ENCODE measurements at places on chromosomes 16 and 17.

DNA sequence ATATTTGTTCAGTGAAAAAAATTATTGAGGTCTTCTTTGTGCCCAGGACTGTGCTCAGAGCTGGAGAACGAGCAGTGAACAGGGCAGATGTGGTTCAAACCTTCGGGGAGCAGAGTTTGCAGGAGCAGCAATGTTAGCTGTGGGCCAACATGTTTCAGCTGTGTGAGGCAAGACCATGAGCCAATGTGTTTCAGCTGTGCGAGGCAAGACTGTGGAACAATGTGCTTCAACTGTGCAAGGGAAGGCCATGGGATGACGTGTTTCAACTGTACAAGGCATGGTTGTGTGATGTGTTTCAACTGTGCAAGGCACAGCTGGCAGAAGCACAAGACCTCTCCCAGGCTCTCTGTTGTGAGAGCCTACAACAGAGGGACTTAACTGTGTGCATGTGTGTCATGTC is 35.2 kb upstream of the SDK2 start:
- DNase-seq = no peak

DNA sequence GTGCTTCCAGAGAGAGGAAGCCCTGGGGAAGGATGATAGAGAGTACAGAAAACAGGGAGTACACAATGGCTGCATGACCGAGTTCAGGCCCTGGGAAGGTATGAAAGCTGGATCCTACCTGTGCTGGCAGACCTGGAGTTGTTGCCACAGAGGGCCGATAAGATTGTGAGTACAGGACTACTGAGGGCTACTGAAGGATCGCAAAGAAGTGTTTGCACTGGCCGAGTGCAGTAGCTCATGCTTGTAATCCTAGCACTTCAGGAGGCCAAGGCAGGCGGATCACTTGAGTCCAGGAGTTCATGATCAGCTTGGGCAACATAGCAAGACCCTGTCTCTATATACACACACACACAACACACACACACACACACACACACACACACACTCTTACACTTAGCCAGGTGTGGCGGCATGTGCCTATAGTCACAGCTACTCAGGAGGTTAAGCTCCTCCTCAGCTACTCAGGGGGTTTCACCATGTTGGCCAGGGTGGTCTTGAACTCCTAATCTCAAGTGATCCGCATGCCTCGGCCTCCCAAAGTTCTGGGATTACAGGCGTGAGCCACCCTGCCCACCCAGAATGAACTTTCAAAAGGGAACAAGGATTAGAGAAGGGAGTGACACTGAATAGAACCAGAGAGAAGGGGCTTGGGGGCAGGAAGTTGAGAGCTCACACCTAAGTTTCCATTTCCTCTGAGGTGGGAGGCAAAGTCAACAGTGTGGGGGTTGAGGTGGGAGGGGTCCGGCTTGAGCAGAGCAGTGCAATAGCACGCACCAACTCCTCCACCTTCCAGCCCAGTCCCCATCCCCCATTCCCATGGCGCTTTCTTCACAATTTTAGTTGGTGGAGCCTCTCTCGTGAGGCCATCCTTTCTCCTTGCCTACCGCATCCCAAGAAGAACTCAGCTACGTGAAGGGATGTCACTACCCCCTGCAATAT is 7.5 kb downstream of the SCIMP start:
- no peak for DNase-seq

DNA sequence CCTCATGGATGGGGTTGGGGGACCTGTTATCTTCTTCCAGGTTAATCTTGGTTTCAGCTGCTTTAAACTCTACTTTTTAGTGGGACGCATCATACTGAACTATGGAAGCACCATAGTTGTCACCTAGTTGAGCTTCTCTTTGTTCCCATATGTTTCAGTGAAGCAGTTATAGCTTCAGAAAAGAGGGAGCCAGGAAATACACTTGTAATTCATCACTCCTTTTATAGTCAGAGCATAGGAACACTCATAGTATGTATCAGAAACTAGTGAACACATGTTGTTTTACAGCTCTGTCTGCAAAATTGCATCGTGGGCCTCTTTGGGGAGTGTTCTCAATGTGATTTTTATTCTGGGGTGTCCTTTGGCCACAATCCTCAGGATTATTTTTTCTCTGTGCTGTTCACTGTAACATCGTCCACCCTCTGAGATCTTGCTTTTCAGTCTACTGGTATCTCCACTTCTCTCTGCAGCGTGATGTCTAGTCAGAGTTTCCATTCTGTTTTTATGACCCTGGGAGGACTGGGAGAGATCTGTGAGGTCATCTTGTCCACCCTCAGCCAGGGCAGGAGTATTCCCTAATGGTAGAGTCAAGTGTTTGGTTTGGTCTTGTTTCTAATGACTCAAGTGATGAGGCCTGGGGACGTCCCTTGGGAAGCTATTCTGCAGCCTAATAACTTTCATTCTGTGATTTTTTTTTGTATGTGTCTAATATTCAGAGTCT is 585.4 kb downstream of the WWOX start:
- DNase-seq = no peak

DNA sequence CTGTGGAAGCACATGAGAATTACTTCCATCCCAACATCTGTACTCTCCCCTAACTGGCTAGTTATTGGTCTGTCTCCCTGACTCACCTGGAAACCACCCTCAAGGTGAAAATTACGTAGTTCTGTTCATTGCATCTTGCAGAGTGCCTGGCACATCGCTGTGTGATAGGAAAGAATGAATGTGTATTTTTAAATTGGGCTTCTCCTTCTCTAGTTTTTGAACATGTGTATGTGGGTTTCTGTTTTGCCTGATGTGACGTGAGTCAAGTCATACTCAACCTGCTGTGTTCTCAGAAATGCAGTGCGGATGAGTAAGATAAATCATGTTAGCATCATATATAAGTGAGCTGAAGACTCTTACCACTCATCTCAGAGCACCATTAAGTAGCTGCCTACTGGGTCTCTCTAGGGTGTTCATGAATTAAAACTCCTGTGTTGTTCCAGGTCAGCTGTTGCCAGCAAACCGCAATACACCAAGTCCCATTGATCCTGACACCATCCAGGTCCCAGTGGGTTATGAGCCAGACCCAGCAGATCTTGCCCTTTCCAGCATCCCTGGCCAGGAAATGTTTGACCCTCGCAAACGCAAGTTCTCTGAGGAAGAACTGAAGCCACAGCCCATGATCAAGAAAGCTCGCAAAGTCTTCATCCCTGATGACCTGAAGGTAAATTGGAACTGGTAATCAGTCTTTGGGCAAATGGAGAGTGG is 50.2 kb downstream of the HLF start:
- DNase-seq = no peak

GRCh38 chr16:3212006-3212405 is 23.0 kb downstream of the ZNF200 start:
- no peak for DNase-seq

- DNase-seq = no peak
Observed at GRCh38 chr17:18987230-18987610, 17.3 kb downstream of the FAM83G start.

DNA sequence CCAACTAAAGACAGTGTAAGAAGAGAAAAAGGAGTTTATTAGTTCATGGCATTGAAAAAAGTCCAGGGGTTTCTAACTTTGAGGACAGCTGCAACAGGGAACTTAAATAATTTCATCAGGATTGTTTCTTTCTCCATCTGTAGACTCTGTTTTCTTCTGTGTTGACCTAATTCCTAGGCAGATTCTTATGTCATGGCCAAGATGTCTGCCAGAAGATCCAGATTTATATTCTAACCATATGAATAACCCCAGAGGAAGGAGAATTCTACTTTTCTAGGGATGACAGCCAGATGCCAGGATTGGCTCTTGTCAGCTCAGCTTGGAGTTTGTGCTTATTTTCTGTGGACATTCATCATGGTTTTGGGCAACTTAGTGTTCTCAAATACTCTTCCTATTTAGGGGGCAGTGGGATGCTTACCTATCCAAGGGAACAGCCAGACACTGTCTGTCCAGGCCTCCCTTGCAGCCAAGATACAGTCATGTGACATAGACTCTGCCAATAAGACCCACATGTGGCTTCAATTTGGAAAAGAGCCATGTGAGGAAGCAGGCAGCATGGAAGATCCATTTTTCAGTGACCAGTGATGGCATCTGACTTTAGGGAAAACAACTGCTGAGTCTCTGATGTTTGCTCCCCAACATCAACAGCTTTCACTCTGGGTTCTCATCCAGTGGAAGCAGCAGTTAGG is 18.2 kb downstream of the PCTP start:
- DNase-seq = no peak

DNA sequence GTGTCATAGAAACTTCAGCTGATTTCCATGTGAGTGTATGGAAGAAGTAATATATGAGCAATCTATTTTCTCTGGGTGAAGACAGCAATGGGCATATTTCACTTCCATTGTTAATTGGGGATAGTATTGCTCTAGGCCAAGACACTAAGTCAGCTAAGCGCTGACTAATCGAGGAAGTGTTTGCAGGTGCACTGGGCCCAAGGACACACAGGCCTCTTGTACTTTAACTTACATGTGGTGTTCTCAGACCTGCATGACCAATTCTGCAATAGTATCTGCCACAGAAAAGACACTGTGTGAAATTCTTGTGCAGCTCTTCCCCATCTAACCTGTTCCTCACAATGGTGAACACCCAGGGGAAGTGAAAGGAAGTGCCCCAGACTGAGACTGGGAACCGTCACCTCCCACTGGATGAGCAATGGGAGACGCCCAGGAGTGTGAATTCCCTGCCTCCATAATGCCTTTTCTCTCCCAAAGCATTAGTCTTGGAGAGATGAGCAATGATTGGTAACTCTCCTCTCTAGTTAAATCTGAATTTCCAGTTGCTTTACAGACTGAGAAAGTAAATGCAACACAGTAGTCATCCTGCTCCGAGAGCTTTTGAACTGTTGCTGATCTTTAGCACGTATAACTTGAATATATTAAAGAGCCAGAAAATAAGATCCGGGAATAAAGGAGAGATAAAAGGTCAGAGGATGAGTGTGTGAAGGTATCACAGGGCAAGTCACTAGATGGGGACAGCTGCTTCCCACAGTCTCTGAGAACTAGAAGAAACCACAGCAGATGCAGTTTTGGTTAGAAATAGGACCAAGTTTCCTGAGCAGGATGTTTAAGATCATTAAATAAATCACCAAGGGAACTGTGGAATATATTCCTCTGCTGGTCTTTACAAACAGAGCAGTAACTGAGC is 82.6 kb downstream of the CDK5R1 start:
- no peak for DNase-seq

DNA sequence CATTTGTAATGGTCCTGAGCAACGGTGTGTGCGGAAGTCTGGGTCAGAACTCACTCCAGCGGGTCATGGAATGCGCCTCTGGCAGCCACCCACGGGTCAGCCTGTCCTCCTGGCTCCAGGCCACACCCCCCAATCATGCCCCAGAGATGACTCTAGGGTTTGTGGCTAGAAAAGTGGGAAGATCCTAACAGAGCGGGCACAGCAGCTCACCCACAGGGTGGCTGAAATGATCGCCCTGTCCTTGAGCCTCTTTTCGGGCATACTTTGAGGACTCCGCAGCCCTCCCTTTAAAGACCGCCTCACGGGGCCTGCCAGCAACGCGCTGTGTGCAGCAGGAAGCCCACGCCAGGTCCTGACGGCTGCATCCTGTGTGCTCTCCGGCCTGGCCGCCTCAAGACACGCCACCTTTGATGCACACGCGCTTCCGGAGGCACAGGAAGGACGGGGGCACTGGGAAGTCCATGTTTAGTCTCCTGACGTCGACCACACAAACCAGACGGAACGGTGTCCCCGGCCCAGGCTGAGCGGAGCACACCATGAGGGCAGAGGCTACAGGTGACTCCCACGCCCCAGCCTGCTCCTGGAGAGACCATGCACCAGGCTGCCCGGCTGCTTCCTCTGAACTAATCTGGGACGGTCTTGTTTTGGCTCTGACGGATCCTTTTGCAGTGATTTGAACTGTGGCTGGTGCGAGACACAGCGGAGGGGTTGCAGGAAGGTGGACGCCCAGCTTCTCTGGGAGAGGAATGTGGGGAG is 92.9 kb downstream of the TBC1D16 start:
- DNase-seq = no peak

DNA sequence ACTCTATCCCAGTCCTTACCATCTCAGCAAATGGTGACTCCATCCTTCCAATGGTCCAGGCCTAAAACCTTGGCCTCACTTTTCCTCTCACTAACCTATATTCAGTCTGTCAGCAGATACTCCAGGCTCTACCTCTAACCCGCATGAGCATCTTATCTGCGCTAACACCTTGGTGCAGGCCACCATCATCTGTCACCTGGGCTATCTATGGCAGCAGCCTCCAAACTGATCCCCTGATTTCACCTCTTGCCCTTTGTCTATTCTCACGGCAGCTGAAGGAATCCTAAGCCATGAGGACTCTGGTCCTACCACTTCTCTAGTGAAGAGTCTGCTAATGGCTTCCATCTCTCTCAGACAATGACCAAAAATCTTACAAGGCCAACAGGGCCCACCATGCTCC is 57.9 kb upstream of the CCL1 start:
- no peak for DNase-seq

DNA sequence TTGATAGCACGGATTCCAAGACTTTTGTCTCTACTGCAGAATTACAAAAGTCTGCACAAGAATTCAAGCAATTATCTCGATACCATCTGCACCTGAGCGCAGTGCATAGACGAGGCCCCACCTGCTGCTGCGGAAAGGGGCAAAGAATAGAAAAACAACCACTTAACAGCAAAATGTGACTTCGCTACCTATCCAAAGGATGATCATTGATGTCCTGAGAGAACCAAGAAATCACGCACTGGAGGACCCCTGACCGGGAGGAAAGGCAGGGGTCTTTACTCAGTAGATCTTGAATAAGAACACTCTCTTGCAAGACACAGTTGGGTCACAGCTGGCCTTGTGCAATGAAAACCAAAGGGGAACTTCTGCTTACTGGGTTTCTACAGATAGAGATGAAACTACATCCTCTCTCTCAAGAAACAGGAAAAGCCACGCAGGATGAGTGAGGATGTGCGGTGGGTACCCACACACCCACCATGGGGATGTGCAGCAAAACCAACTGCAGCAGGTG is 147.4 kb upstream of the RPH3AL start:
- no peak for DNase-seq

DNA sequence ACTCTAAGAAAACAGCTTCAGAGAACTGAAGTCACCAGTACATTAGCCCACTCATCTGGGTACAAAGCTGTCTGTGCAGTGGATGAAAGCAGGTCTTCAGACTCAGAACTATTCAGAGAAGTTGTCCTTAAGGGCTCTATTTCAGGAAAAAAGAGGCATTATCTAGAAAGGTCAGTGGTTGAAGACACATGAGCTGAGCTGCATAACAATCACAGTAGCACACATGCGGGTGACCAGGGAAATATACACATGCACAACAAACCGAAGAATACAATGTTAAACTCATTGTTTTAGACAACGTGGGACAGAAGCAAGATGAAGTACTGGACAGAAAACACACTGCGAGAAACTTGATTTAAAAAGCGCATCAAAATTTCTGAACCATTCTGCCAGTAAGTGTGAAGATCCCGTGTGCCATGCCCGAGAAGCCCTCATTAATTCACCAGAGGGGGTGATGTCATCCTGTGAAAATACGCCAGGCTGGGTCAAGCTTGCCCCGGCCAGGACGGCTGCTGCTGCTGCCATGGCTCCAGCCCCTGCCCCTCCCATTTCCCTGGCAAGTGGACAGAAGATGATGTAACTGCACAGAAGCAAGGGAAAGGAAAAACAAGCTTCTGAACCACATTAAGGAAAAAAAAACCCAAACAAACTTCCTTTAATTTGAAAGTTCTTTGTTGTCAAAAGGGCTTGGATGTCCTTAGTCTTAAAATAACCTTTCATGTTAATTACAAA is 10.1 kb downstream of the DYNC1LI2 start:
- no peak for DNase-seq
